ENCODE measurements at places on chromosomes 2 and 18.
A peak's percentile ranks its signal among the peaks of the same experiment; 100 is the strongest.

DNA sequence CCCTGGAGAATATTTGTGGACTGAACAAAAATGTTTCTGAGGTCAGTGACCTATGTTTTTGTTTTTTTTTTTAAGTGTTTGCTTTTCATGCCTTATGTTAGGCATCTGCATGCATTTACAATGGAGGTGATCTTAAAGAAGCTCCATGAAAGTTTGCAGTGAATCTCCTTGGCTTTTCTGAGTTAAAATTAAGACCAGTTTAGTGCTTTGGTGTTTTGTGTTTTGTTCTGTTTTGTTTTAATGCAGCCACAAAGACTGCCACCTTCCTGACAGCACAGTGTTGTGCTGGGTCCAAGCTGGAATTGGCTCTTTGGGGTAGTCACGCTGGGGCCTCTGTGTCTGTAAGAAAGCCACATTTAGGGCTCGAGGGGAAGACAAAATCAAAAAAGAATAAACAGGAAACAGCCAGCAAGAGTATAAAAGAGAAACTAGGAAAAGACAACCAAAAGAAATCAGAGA is 396.2 kb downstream of the ARHGAP15 start:
- DNase-seq, result no peak

DNA sequence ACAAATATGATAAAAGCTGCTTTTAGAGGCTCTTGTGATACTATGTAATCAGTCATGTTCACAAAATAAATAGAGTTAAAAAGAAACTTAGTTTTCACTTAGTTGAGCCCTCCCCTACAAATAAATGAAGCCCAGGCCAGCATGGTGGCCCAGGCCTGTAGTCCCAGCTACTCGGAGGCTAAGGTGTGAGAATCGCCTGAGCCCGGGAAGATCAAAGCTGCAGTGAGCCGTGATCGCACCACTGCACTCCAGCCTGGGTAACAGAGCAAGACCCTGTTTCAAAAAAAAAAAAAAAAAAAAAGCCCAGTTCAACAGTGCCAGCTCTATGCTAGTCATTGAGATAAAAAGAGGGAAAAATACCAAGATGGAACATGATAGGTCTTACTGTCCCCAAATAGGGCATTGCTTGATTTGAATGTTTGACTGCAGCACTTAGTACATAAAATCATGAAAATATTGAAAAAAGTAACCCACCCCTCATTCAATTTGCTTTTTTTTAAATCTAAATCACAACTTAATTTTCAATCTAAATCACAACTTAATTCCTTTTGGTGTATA is 1.5 kb downstream of the ASNSD1 start:
- no peak for DNase-seq

DNA sequence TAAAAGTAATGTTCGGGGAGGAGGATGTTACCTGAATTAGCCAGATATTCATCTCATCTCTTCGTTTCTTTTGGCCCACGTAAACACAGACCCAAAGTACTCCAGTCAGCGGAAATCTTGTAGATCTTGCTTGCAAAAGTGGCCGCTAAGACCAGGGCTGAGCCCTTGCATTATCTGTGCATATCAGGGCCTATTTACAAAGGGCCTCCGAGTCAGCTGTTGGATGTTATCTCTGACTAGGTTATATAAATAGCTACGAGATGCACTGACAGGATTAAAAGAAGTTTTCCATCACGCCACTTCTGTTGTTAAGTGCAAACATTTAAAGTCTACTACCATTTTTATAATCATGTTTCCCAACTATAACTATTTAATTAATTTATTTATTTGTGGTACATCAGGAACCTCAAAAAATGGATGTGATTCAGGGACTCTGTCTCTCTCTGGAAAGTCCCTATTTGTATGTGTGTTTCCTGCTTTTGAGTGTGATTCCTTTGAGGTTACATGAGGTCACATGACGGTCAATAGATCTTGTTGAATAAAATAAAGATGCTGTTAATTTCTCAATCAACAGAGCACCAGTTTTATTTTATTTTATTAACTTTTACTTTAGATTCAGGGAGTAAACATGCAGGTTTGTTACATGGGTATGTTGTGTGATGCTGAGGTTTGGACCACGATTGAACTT is 46.8 kb upstream of the MBOAT2 start:
- no peak for DNase-seq

GRCh38 chr2:32591669-32592463 is 36.0 kb upstream of the TTC27 start:
- no peak for DNase-seq

DNA sequence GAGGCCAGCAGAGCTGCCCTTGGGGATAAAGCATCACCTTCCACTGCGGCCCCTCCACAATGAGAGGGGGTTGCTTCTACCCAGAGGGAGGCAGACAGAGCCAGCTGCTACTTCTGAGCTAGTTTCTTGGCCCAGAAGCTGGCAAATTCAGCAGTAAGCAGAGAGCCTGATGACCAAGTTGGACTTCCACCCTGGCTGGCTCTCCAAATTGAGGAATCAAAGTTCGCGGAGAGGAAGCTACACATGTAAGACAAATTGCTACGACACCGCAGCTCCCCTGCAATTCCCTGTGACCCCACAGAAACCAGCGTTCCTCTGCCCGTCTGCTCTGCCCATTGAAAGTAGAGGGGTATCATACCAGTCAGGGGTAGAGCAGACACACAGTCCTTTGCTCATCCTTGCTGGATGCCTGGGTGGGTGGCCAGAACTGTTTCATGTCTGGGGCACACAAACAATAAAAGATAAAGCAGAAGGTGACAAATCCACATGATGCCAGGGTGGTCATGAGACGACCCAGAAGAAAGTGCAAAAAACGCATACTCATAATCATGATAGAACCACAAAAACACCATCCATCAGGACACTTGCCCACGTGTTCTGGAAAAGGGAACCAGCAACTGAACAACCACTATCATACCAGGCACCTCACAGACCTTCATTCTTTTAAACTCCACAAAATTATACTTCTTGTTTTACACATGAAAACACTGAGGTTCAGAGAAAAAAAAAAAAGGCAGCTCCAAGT is 5.4 kb downstream of the TFCP2L1 start:
- no peak for DNase-seq

- peak; percentile 60 for DNase-seq
These were observed 171.9 kb downstream of the AGAP1 start for GRCh38 chr2:235665661-235666212.

Data from WERI-Rb-1 (cell line).